AG09319 (cell line): ENCODE measurements at places on chromosomes 13 and 19.

DNA sequence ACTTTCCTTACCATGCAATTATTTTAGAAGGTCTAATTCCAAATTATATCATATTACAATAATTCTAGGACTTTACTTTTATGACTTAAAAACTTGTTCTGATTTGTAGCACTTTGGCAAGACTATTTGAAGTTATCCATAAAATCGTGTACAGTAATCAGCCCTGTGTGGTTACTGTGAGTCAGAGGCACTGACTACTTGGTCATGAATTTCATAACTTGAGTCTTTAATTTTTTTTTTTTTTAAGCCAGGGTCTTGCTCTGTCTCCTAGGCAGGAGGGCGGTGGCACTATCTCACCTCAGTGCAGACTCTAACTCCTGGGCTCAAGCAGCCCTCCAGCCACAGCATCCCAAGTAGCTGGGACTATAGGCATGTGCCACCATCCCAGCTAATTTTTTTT is 1319.2 kb upstream of the SLC10A2 start:
- no peak for DNase-seq

GRCh38 chr19:5925830-5926427 is 11.9 kb downstream of the CAPS start:
- DNase-seq = no peak

DNA sequence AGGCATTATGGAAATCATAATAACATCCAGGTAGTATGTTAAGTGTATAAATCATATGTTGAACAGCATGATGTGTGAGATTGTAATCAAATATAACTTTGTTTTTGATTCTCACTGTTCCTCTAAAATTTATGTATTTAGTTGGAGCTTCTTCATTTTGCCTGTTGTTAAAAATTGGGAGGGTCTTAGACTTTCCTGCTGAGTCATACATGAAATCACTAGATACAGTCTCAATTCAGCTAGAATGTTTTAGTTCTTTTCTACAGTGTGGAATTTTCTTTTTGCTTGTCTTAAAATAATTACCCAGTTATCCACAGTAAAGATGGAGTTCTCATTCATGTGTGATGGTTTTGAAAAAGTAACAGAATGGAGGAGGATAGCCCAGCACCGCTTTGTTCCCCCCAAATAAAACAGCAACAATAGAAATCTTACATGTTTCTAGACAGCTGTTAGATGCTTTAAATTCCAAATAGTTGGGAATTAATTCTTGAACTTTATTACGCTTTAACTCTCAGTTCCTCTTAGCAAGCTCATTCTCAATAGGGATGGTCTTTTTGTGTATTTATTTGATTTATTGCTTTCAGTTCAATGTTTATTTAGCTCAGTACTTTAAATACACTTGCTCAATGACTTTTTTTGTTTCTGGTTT is 109.5 kb downstream of the PDS5B start:
- DNase-seq = no peak

- DNase-seq = no peak
Observed at GRCh38 chr19:45793876-45794275, 1.2 kb upstream of the DMWD start.

GRCh38 chr19:17249887-17250548 is 4.3 kb upstream of the NR2F6 start:
- DNase-seq = no peak

GRCh38 chr13:80131204-80131603 is 209.7 kb downstream of the SPRY2 start:
- no peak for DNase-seq

DNA sequence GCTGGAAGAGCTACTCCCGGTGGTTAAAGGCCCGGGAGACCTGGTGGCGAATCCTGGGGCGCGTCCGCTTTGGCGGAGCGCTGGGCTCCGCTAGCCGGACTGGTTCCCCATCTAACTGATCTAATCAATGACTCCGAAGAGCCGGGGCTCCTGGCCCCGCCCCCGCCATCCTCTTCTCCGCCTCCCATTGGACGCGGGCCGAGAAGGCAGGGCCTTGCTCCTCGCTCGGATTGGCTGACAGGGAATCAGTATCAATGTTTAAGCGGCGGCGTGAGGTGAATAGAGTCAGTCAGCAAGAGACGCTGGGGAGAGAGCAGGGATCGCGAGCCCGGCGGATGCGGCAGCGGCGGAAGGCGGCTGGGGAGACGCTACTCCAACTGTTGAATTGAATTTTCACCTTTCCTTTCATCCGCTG is 1.7 kb upstream of the PCDH17 start:
- DNase-seq = peak; percentile 11

DNA sequence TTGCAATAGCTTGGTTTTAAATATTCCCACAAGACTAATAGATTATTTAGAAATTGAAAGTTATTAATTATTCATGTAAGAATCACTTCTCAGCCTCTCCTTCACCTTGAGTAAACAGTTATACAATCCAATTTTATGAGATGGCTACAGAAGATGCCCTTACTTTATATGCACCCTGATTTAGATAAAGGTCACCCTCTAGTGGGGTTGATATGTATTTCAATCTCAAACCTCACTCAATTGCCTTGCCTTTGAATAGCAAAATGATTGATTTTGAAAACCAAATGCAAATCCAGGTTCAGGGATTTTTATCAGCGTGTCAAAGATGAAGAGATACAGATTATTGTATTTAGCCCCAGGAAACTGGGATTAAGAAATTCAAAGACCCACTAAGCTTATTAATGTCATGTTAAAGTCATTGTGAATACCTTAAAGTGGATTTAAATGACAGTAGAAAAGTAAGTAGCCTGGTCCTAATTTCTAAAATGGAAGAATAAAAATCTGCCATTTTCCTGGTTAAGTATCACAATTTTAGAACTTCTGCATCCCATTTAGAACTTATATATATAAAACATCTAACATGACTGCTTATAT is 305.1 kb downstream of the ITGBL1 start:
- DNase-seq = peak; percentile 27

GRCh38 chr13:58884353-58885209 is 1253.0 kb downstream of the PCDH17 start:
- no peak for DNase-seq

GRCh38 chr19:33690378-33691029 is 68.8 kb downstream of the CHST8 start:
- DNase-seq = no peak

- no peak for DNase-seq
Observed at GRCh38 chr13:111398715-111399299, 78.4 kb downstream of the TEX29 start.

DNA sequence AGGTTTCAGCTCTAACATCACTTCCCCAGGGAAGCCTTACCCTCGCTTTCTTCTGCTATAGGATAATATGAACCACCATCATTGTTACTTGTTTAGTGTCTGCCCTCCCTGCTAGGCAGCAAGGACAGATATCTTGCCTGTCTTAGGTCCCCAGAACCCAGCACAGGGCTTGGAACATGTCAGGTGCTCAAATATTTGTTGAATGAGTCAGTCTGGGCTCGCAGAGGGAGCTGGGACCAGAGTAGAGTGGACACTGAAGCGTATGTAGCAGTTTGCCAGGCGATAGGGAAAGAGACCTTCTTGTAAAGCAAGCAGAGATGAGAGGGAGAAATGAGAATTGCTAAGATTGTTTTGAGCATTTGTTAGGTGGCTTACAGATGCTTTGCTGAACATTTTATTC is 11.7 kb downstream of the BCKDHA start:
- DNase-seq = no peak

GRCh38 chr19:1213391-1214286 is 8.1 kb downstream of the STK11 start:
- DNase-seq = no peak

GRCh38 chr13:104357174-104357573 is 1291.0 kb upstream of the SLC10A2 start:
- no peak for DNase-seq

- DNase-seq = no peak
Observed at GRCh38 chr13:91764527-91764926, 366.1 kb downstream of the GPC5 start.

DNA sequence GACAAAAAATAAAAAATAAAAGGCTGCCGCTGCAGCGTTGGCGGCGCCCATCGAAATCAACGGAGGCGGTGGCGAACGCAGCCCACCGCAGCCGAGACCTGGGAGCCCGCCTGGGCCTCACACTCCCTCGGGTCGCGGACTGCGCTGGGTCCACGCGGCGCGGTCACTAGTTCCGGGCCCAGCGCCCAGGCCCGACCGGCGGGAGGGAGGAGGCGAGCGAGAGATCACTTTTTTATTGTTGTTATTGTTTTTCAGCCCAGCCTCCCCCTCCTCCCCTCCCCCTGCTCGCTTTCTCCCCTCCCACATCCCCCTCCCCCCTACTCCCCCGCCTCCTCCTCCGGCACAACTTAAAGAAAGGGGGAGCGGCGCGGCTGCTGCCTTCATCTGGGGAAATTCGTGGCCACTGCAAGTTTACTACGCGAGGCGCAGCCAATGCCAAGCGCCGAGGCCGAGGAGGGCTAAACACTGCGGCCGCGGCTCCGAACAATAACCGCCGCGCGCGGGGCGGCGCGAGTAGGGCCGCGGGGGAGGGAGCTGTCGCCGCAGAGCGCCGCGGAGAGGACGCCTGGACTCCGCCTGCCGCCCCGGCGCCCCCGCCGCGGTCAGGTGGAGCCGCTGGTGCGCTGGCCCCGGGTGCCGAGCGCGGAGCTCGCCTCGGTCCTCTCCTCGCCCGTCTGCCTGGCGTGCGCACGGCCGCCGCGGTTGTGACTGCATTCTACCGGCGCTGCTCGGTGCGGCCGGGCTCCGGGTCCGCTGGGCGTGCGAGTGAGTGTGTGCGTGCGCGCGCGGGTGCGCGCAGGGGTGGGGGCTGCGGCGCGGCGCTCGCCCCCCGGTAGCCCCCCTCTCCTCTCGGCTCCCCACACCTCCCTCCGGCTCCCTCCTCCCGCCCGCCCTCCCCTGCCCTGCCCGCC is 505 bp upstream of the ZIC2 start:
- DNase-seq = no peak

GRCh38 chr13:23087880-23088279 is 92.9 kb upstream of the SGCG start:
- no peak for DNase-seq

- no peak for DNase-seq
Observed at GRCh38 chr13:88104576-88104975, 433.4 kb downstream of the SLITRK5 start.

DNA sequence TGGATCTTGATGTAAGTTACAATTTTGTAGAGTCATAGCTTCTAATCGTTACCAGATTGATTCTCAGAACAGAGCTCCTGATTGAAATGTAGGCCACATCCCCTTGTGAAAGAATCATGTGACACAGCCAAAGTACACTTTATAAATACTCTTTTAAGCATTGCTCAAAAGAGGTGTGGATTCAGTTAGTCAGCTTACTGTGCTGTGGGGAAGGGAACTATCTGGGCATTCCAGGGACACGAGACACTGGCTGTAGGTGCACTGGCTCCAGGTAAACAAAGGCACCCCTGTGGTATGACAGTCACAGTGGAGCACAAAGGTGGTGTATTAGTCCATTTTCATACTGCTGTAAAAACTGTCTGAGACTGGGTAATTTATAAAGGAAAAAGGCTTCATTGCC is 222.8 kb downstream of the LIG4 start:
- DNase-seq = no peak

DNA sequence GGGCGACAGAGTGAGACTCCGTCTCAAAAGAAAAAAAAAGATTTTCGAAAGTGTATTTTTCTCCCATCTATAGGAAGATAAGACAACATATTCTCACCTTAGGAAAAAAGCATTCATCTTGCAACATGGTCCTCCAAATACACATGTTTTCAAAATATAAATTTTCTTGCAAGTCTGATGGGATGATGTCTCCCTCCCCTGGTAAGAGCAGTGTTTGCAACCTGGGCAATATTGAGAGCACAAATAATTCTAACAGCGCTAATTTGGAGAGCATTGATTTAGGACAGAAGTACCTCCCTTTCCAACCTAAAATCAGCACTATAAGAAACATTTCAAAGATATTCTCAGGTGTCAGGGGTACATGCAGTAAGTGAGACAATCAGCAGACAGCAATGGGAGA is 61.0 kb upstream of the SHISA2 start:
- DNase-seq = no peak

DNA sequence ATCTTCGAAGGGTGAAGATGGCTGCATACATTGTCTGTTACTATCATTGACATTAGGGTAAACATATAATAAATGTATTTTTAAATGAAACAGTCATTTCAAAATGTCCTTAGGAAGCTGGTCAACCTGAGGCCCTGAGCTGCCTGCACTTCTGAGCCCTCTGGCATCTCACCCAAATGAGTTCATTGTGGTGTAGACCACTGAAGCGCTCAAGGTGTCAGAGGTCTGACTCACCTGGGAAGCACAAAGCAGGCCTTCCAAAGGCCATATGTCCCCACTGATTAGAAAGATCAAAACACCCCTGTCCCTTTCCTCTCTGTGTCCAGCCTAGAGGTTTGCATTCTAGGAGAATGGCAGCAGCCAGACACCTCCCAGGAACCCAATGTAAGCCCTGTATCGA is 59.6 kb downstream of the COL4A2 start:
- DNase-seq = no peak

DNA sequence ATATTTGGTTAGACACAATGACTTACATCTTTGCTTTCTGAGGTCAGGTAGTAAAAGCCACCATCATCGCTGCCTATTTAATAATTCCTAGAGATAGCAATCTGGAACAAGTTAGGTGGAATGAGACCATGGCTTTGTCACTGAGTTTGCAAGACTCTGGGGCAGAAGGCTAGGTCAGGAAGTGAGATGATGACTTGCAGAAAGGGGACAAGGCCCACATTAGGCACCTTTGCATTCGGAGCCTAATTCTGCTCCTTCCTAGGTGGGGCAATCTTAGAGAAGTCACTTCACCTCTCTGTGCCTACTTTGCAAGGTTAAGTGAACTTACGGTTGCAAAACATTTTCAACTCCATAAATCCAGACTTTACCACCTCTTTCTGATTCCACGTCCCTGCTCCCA is 10.3 kb downstream of the EDDM13 start:
- no peak for DNase-seq

- no peak for DNase-seq
Observed at GRCh38 chr19:46042252-46042883, 1.6 kb upstream of the IGFL4 start.

DNA sequence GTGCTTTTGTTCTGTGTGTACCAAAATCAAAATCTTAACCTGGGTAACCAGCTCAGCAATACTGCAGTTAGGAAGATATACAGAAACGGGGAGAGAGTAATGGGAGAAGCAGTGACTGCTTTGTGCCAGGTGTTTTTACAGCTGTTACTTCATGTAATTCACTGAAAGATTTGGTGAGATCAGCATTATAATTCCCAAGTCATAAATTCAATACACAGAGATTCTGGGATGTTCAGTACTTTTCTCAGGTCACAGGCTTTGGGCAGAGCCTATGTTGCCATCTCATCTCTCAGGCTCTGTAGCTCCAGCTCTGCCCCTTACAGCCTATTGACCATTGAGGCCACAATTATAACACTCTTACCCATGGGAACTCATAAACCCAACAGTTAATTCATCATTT is 138.5 kb downstream of the ZAR1L start:
- DNase-seq = no peak

GRCh38 chr19:49415810-49416200 is 7.4 kb downstream of the PTH2 start:
- no peak for DNase-seq
